ENCODE measurements at places on chromosomes 5 and 9.

DNA sequence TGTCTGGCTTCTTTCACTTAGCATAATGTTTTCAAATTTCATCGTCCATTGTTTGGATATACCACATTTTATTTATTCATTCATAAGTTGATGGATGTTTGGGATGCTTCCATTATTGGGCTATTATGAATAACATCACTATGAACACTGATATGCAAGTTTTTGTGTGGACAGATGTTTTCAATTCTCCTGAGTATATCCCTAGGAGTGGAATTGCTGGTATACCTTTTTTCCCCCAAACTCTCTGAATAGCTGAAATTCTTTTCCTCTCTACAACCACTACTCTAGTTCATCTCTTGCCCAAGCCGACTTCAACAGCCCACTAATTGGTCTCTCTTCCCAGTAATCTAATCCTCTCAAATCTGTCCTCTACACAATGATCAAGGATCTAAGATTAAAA is 4.7 kb upstream of the ZFR start:
- DNase-seq: no peak

- no peak for DNase-seq
Observed at GRCh38 chr9:93096131-93096802, at the start of gene CARD19. CARD19 (plus strand) TSS chr9:93096217; CDS start chr9:93096346, 129 bp downstream.

DNA sequence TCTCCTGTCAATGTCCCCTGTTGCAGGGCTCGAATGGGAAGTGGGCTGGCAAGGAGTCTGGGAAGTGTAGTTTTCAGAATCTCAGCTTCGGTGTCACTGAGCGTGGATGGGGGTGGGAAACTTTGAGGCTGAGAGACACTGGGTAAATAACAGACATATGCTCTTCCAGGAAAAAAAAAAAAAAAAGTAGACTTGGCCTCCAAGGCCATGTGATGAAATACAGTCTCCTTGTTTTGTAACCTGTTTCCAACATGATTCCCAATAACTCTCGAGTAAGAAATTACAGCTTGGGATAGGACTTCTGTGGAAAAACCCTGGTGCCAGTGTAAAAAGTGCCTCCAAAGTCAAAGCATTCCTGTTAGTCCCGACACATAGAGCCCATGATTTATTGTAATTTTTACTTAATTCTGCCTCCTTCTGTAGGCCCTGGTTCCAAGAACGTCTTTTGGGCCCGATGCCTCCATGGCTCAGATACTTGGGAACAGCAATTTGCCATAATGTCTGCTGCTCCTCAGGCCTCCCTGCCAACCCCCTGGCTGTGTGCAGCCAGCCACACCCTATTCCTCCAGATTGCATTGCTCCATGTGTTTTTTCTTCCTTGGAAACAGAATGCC is 119.5 kb upstream of the TNC start:
- no peak for DNase-seq

GRCh38 chr5:73296772-73297171 is 123.8 kb downstream of the TMEM174 start:
- no peak for DNase-seq

GRCh38 chr5:177434437-177434836 is 8.0 kb downstream of the GRK6 start:
- no peak for DNase-seq

Data from epithelial cell of proximal tubule (primary cell).